Activated T-cell treated with anti-CD3 and anti-CD28 coated beads for 24 hours (primary cell): ENCODE measurements at places on chromosomes 12 and 14.

GRCh38 chr12:123748161-123748560, 13.9 kb upstream of the DNAH10 start:
- no peak for DNase-seq

DNA sequence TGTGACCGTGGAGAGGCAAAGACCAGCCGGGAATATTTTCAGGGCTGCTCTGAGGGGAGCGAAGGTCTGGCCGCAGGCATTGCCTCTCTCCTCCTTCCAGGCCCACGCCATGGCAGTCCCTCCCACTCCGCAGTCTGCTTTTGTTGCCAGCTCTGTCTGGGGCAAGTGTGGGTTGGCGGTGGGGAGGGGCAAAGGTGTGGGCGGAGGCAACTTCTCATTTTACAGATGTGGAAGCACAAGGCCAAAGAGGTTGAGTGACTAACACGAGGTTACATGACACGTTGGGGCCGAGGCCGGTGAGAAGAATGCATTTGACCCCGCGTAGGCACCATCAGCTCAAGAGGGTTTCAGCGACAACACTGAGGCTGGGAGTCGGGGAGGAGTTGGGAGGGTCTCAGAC, 6.1 kb upstream of the FAIM2 start:
- no peak for DNase-seq

DNA sequence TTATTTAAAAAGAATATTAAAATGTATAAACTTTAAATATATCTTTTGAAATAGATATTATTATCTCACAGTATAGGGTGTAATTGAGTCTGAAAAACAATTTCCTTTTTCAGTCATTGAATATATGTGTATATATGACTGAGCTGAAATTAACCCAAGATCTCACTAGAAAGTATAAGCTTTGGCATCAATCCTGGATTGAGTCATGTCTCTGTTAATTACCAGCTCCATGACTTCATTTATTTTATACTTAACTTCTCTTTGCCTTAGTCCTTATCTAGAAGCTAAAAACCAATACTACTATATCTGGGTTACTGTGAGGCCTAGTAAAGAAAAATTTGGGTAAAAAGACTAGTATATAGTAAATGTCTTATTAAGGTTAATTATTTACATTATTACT, 1020.3 kb downstream of the LRFN5 start:
- DNase-seq, result no peak

GRCh38 chr14:83085136-83085535, 1551.5 kb upstream of the SEL1L start:
- DNase-seq, result no peak

GRCh38 chr12:115257791-115258190, 573.8 kb upstream of the TBX3 start:
- no peak for DNase-seq

- DNase-seq, result no peak
These were observed 80.7 kb upstream of the KRR1 start for GRCh38 chr12:75592086-75592485.

DNA sequence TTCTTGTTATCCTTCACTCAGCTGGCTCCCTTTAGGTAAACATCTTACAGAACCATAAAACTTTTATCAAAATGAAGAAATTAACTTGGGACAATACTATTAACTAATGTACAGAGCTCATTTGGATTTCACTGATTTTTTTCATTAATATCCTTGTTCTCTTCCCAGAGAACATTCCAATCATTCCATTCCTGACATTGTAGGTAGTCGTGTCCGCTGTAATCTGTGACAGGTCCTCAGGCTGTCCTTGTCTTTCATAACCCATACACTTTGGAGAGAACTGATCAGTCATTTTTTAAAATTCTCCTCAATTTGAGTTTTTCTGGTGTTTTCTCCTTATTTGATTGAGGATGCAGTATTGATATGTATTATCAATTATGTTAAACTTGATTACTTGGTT, 916.8 kb downstream of the GALC start:
- DNase-seq, result no peak

- DNase-seq, result no peak
These were observed 986 bp downstream of the TSSK4 start for GRCh38 chr14:24206260-24207103.
